ENCODE measurements at places on chromosomes 4 and X.

- DNase-seq: no peak
These were observed 255.8 kb upstream of the ZFP42 start for GRCh38 chr4:187739771-187740170.

- peak; percentile 17 for DNase-seq
These were observed 33.5 kb upstream of the DCX start for GRCh38 chrX:111445485-111445884.

DNA sequence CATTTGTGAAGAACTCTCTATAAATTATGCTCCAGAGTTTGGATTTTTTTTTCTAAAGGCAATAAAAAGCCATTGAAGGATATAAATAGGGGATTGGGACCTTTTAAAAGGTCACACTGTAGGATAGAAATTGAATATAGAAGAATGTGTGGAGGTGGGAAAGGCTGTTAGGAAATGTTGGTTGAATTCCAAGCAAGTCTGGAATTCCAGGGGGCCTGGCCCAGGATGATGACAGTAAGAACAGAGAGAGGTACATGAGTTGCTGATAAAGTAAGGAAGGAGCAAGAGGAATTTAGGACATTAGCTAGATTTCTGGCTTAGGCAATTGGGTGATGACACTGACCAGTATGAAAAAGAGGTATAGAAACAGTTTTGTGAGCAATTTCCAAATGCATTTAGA lies 95.4 kb upstream of the USP38 start:
- DNase-seq: no peak

GRCh38 chr4:5158825-5159224 lies 107.5 kb downstream of the STK32B start:
- no peak for DNase-seq

- no peak for DNase-seq
These were observed 12.1 kb upstream of the OPN1LW start for GRCh38 chrX:154131955-154132354.

- no peak for DNase-seq
These were observed 205.5 kb upstream of the MBNL3 start for GRCh38 chrX:132694382-132694781.

DNA sequence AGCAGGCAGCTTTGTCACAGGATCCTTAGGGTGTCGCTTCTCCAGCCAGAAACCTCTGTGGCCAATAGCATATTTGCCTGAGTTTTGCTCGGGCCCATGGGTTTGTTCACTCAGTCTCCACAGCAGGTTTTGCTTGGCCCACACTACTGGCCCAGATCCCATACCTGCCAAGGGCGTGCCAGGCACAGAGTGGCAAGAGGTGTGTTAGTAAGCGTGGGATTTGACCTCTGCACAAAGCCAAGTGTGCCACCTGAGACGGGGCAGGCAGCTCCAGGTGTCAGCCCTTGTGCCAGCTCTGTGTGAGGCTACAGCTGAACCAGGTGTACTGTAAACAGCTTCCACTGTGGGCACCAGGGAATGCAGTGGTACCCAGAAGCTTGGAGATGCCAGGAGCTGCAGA lies 2003.0 kb downstream of the C4orf33 start:
- no peak for DNase-seq

DNA sequence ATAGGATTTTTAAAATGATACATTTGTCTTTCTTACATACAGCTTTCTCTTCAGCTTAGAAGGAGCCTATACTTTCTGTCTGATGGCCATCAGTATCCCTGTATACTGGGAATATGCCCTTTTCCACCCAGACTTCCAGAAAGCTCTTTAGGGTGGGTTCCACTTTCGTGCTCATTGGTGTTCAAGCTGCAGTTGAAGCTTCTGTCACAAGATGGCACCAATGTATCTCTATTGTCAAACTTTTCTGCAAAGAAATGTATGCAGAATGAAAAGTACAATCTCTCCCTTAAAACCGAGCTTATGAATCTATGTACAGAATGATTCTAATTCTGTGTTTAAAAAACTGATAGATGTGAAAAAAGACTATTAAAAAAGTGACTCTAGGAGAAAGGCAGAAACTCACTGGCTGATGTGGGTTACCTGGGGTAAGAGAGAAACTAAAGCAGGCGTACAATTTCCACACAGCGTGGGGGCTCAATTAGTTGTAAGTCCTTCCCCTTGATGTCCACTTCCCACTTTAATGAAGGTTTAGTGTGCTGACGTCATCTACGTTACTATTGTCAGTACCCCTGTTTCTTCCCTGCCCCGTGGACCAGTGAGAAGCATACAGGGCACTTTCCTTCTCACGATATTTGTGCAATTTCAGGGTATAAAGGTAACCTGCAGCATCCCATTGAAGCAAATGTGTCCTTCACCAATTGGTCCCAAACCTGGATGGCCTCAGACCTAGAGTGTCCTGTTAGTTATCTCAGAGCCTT lies 57.3 kb upstream of the TCEAL2 start:
- DNase-seq: peak; percentile 18

Measured in central memory CD4-positive, alpha-beta T cell (primary cell).